ENCODE measurements at places on chromosomes 16 and 17.

DNA sequence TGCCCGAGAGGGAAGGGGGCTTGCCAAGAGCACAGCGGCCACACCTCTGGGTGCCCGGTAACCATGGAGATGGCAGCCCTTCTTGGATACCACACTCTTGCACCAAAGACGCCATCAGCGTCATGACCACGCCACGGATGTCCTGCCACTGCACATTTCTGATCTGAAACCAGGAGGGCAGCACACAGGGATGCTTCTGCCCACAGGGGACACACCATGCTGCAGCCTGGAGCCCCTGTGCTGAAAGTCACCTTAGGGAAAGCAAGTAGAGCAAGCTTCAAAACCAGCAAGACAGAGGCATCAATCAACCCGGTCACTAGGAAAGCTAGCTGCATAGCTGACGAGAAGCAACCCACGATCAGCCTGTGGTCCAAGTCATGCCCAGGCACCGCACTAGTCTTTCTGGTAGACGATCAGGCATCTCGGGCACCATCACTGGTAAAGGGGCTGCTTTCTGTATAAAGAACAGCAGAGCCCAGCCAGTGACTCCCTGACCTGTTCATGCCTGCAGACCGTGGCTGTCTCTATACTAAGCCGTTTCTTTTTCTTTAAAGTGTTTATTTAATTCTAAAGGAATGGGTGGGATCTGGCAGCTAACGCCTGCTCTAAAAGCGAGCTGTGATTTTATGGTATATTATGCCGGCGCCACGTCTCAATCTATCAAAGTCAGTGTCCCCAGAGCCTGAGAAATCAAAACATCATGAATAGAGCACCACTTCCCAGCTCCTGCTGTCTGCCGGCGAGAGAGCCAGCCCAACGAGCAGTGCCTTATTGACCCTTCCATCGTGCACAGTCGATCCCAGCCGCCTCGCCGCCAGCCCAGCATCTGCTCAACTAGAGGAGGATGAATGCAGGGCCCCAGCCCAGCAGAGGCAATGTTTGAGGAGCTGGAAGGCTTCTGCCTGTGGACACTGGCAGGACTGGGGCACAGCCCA, 244.7 kb downstream of the RBFOX3 start:
- no peak for DNase-seq

DNA sequence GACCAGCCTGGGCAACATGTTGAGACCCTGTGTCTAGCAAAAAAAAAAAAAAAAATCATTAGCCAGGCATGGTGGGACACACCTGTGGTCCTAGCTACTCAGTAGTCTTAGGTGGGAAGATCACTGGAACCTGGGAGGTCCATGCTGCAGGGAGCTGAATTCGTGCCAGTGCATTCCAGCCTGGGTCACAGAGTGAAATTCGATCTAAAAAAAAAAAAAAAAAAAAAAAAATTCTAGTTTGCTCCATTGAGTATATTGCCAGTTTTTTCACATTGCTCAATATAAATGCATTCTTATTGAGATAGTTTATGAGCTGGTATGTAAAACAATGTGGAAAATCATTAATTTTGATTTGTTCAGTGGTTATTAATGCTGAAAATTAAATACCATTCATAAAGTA, 52.0 kb downstream of the ABHD15 start:
- DNase-seq, result no peak

GRCh38 chr17:1294157-1294717, 14.8 kb downstream of the TRARG1 start:
- no peak for DNase-seq

- DNase-seq, result no peak
Observed at GRCh38 chr16:5944971-5945370, 847.4 kb upstream of the EEF2KMT start.

DNA sequence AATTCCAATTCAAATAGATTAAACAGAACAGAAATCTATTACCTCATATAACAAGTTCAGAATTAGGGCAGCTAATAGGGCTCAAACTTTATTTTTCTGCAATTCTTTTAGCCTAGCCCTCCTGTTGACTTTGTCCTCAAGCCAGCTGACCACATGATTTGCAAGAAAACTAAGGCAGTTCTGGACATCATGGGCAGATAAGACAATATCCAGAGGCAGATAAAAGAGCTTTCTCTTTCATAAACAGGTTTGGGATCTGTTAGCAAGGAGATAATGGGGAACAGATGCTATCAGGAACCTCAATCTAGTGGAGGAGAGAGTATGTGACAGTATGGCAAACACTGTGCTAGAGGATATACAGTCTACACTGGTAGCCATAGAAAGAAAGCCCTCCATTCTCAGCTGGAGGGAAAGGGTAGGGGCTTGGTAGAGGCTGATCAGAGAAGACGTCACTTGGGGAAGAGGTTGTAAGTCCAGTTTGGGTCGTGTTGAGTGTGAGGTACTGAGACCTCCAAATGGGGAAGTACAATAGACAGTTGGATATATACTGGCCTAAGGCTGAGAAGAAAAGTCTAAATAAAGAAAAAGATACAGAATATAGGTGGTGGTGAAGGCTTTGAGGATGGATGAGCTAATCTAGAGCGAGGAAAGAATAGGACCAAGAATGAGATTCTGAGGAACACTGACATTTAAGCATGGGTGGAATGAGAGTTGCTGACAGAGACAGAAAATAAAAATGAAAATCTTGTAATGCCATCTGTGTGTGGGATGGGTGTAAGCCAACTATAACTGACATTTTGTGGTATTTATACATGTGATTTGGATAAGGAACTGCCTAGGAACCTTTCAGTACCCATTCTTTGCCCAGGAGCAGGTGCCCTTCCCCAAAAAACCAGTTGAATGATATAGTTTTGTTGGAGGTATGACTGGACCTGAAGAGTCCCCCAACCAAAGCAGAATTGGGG, 67.4 kb downstream of the CYB561 start:
- no peak for DNase-seq

DNA sequence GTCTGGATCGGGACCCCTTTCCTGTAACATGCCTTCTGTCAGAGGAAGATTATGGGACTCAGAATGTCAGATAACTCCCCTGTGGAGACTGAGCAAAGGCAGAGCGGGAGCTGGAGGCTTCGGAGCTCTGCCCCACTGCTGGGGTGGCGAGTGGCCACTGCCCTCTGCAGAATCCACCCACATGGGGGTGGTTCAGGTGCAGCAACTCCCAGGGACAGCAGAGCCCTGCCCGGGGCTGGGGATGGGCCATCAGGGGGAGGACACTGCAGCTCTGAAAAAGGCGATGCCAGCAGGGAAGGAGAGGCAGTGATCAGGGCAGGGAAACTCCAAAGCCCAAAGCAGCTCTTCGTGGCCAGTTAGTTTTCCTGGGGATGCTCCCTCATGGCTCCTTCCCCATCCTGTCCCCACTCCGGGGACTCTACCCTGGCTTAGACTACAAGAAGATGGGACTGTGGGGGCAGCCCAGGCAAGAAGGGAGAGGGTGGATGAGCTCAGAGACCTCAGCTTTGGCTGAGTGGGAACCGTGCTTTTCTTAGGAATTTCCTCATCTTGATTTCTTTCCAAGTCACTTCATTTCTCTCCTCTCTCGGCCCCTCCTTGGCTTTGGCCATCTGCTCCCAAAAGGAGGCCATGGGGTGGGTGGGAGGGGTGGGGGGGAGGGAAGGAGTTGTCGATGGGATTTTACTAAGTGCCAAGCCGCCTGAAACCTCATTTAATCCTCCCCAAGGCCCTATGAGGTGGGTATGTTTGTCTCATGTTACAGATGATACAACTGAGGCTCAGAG, 4.0 kb downstream of the CA4 start:
- no peak for DNase-seq

Measured in uterus (tissue), 4 donors.